ENCODE measurements at places on chromosomes 11 and 22.

GRCh38 chr22:23781511-23782183 lies 5.1 kb upstream of the SMARCB1 start:
- no peak for DNase-seq

- DNase-seq, result no peak
Observed at GRCh38 chr11:34682825-34683224, 61.9 kb downstream of the EHF start.

GRCh38 chr22:28874811-28875320 lies 8.5 kb upstream of the ZNRF3 start:
- DNase-seq, result no peak

DNA sequence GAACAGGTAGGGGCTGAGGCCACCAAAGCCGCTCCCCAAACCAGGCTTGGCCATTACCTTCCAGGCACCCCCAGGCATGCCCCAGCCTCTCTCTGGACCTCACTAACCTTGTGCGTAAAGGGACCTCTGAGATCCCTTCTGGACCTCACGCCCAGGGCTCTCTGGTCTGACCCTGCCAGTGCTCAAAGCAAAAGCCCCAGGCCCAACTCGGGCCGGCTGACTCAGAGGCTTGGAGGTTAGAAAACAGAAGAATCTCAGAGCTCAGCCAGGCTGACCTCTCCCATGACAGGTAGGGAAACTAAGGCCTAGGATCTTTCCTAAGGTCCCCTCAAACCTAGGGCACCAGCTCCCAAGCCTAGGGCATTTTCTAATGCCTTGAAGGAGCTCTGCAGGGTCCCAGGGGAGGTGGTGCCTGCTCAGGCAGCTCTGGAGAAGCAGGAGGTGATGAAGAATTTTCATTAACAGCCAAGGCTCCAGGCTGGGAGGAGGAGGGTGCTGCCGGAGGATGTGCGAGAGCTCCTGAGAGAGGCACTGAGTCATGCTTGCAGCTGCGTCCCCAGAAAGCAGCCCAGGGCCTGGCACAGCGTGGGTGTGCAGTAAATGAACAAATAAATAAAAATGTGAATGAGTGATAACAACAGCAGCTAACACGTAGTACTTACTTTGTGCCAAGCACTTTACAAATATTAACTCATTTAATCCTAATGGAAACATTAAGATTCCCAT lies 25.6 kb downstream of the ARRB1 start:
- no peak for DNase-seq

- DNase-seq, result no peak
Observed at GRCh38 chr22:42227435-42227834, 43.0 kb downstream of the TCF20 start.

GRCh38 chr22:46909237-46910030 lies 147.0 kb downstream of the TBC1D22A start:
- no peak for DNase-seq

- DNase-seq, result no peak
Observed at GRCh38 chr11:16127732-16128131, 228.6 kb downstream of the SOX6 start.

DNA sequence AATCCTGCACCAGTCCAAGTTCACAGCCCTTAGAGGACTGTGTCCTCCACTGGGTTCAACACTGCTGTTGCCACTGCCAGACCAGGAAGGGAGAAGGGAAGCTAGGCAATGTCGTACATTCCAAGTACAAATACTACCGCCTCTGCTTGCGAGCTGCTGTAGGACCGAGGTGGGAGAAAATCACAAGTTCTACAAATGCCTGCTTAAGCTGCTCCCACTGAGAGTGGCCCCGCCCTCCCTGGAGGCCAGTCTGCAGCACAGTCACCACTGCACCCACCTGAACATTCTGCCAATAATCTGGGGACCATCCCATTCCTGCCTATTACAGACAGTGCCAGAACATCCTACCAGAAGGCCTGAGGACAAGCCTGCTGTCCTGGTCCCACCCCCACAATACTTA lies 707.5 kb upstream of the ANO5 start:
- DNase-seq, result no peak

GRCh38 chr11:2767801-2768200 lies 68.0 kb upstream of the KCNQ1OT1 start:
- no peak for DNase-seq

GRCh38 chr22:42819412-42820044 lies 37.5 kb downstream of the ARFGAP3 start:
- no peak for DNase-seq

- no peak for DNase-seq
Observed at GRCh38 chr11:17741487-17741886, 6.9 kb downstream of the KCNC1 start.

- no peak for DNase-seq
Observed at GRCh38 chr11:19508165-19508564, 204.5 kb upstream of the NAV2 start.

GRCh38 chr22:33380789-33381530 lies 322.8 kb upstream of the SYN3 start:
- no peak for DNase-seq

GRCh38 chr22:46448333-46448732 lies 89.1 kb downstream of the CELSR1 start:
- DNase-seq, result no peak

- DNase-seq, result no peak
Observed at GRCh38 chr11:75155570-75156422, 4.9 kb downstream of the SLCO2B1 start.

DNA sequence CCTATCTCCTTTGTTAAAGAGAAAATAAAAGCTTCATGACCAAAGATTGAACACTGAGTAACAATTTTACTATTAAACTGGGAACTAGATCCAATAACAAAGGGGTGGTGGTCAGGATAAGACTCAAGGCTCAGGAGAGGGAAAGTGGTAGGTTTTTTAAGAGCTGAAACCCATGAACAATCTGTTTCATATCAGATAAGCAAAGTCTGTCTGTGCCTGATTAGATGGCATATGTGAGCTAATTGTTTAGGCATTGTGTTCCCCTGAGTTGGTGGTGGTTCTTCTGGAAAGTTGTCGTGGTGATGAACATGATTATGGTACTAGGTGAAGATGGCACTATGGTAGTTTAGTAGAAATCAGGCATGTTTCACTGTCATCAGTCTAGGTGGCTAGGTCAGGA lies 24.4 kb downstream of the USP47 start:
- DNase-seq, result no peak

- DNase-seq, result no peak
Observed at GRCh38 chr11:11253497-11253896, 99.6 kb downstream of the CSNK2A3 start.

Data from effector CD8-positive, alpha-beta T cell (primary cell).